Stimulated activated CD8-positive, alpha-beta memory T cell treated with anti-CD3 and anti-CD28 coated beads, Interleukin-2, amount 100 ng/mL, for 48 hours (primary cell): ENCODE measurements at places on chromosomes 7 and 10.

DNA sequence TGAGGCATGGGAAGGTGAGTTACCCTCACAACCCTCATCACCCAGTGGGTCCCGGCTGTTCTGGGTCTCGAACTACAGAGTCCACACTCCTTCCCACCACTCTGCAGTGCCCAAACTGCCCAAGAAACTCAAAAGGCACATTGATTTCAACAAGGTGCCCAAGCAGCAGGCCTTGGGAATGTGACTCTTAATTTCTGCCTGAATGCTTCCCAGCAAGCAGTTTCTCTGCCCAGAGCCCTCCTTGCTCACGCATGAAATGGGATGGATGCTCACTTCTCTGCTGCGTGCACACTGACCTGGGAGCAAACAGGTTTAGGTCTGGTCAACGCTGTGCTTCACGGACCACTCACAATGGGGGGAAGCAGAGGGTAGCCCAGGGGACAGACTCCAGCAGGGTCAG, 77.9 kb downstream of the GRB10 start:
- DNase-seq: no peak

- DNase-seq: no peak
Observed at GRCh38 chr7:617614-618538, 98.2 kb upstream of the PDGFA start.

DNA sequence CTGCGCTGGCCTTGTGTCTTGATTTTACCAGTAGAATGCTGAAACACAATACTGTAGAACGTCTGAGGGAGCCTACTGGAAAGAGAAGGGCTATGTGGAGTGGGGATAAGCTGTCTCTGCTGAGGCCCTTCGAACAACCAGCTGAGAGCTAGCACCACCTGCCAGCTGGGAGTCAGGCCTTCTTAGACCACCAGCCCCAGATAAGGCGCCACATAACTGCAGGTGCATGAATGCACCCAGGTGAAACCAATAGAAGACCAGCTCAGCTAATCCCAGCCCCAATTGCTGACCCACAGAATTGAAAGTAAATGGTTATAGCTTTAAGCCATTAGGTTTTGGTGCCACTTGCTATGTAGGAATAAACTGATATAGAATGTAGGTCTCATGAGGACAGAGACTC, 438.4 kb downstream of the ADRA2A start:
- no peak for DNase-seq

- no peak for DNase-seq
Observed at GRCh38 chr10:120514035-120514620, 57.1 kb downstream of the PLPP4 start.

DNA sequence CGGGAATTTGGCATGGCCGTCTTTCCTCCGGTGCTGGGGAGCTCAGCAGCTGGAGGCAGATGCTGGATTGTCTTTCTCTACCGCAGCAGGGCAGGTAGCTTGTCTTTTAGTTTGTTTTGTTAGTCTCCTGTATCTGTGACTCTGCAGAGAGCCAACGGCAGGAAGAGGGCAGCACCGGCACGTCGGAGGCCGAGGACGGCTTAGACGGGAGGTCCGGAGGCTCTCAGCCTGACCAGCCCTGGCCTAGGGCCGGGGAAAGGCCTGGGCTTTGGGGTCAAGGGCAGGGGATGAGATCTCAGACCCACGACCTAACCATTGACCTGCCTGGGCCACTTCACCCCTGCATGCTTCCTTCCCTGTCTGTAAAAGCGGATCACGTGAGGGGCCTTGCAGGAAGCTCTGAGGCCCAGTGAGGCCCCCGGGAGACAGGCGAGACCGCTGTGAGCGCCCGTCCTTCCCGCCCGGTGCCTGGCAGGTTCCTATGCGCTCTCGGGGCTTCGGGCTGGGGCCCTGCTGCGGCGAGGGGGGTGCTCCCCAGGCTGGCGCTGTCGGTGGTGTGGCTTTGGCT, 72.7 kb downstream of the LHPP start:
- DNase-seq: no peak

- DNase-seq: no peak
Observed at GRCh38 chr10:88657901-88658300, 6.3 kb upstream of the LIPF start.

- DNase-seq: no peak
Observed at GRCh38 chr10:107546284-107546683, 381.8 kb upstream of the SORCS1 start.

GRCh38 chr7:128737441-128737840, 1.7 kb upstream of the CALU start:
- DNase-seq: no peak
